ENCODE measurements at places on chromosomes 5 and 9.
A peak's percentile ranks its signal among the peaks of the same experiment; 100 is the strongest.

GRCh38 chr9:89077519-89077918, 86.3 kb downstream of the S1PR3 start:
- DNase-seq = no peak

GRCh38 chr9:124793015-124793541, 16.1 kb downstream of the OLFML2A start:
- no peak for DNase-seq

- no peak for DNase-seq
Measured at GRCh38 chr5:2985718-2986117, 234.2 kb upstream of the IRX2 start.

- no peak for DNase-seq
Measured at GRCh38 chr9:127876026-127876763, 1.3 kb downstream of the AK1 start.

DNA sequence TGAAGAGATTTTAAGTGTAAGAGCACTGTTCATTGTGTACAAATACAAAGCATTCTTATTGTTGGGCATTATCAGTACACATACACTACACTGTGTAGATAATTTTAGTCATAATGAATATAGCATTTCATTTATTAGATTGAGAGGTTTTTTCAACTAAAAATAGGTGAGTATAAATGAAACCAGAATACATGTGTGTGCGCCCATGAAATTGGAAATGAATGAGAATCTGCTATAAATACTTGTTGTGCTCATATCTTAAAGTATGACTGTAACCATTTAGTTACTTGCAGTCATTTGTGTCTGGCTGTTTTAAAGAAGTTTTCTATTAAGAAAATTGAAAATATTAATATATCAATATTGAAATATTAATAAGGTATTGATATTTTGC, 189.0 kb upstream of the MEF2C start:
- DNase-seq = no peak

DNA sequence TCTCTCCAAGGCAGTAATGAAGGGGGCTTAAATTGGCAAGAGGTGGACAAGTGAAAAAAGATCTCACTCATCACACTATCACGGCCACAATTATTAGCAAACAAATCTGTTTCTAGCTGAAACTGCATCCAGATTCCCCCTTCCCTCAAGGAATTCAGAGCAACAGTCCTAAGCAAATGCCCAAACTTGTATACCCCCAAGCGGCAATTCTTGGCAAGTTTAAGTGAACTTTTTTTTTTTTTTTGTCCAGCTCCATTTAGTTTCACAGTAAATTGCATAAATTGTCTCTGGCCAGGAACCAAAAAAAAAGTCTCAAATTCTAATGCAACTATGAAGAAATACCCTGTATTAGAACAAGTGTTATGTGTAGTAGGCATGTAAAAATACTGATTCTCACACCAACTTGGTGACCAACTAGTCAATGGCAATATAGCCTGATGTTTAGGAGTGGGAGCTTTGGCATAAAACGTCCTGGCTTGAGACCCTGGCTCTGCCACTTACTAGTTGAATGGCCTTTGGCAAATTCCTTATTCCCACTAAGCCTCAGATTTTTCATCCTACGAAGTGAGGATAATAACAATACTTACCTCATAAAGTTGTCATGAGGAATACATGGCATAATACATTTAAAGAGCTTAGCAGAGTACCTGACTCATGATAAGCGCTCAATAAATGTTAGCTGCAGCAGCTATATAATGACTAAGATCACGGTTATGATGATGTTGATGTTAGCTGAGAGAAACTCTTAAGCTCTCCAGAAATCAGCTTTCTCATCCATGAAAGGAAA, 193.2 kb downstream of the ADAMTSL1 start:
- no peak for DNase-seq

DNA sequence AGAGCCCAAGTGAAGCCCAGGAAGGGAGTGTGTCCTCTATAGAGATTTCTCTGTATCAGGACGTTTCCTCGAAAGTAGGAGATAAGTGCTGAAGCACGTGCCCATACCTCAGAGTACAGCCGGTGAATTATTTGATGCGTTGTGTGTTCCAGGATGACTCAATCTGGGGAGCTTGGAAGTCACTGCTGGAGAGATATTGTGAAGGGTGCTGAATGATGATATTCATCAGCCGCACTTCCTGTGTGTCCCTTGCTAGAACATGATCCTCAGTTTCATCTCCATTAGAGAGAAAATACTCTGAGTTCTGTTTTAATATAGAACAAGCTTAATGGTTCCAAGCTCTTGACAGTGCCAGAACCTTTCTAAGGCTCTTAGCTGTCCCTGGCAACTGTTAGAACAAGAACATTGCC, 402.3 kb upstream of the ADAMTSL1 start:
- DNase-seq = no peak

GRCh38 chr9:21413624-21414023, 4.7 kb downstream of the IFNA8 start:
- no peak for DNase-seq

GRCh38 chr5:33430983-33431382, 9.8 kb upstream of the TARS1 start:
- no peak for DNase-seq

- no peak for DNase-seq
Measured at GRCh38 chr9:14455243-14455642, 141.3 kb upstream of the NFIB start.

DNA sequence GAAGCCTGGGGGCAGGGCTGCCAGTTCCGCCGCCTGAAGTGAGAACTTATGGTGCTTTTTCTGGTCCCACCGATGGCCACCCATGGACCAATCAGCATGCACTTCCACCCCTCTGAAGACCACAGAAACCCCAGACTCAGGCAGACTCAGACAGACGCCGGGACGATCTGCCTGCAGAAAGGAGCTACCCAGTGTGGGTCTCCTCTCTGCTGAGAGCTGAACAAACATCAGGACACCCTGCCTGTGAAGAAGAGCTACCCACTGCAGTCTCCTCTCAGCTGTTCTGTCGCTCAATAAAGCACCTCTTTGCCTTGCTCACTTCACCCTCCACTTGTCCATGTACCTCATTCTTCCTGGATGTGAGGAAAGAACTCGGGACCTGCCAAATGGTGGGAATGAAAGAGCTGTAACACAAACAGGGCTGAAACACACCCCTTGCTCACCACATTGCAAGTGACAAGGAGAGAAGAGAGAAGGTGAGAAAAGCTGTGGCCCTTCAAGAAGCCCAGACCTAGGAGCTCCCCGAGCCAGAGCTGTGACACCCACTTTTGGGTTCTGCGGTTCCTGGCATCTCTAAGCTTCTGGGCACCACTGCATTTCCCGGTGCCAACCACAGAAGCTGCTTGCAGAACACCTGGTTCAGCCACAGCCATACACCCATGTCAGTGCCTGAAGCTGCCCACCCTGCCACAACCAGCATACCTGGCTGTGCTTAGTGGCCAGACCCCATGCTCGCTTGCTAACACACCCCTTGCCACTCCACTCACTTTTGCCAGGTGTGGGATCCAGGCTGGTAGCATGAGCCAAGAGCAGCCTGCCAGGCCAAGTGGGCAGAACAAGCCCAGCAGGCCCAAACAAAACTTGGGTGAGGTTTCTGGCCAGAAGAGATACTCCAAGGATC, 114.3 kb upstream of the TSLP start:
- no peak for DNase-seq

GRCh38 chr9:10614196-10614800, 1.5 kb upstream of the PTPRD start:
- no peak for DNase-seq

DNA sequence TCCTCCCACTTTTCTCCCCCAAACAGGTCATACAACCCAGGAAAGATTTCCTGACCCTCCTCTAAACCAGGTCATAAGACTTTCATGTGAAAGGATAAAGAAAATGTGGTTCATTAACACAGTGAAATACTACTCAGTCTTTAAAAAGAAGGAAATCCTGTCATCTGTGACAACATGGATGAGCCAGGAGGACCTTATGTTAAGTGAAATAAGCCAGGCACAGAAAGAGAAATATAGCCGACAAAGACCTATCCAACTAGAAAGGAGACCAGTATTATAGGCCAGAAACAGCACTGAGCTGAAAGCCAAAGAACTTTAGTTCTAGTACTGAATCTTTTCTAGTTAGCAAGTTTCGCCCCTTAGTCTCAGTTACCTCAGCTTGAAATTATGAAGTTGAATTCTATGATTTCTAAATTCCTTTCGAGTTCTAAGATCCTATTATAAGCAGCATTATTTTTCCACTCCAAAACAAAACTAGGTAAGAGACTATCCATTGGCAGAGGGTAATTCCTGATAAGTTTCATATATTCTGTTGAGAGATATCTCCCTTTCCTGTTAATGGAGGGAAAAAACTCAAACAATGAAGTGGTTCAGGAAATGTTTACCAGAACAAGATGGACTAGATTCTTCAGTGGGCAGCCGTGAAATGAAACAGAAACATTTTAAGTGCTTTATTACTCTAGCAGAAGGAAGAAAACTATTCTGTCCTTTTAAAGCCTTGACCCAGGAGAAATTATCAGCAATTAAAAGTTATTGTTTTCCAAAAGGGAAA, 42.5 kb downstream of the GNA14 start:
- DNase-seq = no peak

DNA sequence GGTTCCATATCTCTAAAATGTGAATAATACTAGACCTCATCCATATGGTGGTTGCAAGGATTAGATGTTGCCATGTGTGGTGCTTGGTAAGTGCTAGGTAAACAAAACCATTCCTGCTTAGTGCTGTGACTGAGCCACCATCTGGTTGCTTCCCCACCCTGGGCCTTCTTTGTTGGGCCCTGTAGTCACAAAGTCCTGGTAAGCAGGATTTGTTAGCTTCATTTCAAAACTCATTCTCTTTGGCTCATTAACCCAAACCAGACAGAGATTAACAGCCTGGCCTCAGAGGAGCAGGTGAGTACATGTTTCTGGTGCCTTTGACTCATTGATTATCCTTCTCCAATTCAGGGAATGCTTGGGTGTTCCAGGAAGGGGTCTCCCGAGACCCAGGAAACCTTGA, 240.2 kb downstream of the ARHGAP26 start:
- peak; percentile 95 for DNase-seq

DNA sequence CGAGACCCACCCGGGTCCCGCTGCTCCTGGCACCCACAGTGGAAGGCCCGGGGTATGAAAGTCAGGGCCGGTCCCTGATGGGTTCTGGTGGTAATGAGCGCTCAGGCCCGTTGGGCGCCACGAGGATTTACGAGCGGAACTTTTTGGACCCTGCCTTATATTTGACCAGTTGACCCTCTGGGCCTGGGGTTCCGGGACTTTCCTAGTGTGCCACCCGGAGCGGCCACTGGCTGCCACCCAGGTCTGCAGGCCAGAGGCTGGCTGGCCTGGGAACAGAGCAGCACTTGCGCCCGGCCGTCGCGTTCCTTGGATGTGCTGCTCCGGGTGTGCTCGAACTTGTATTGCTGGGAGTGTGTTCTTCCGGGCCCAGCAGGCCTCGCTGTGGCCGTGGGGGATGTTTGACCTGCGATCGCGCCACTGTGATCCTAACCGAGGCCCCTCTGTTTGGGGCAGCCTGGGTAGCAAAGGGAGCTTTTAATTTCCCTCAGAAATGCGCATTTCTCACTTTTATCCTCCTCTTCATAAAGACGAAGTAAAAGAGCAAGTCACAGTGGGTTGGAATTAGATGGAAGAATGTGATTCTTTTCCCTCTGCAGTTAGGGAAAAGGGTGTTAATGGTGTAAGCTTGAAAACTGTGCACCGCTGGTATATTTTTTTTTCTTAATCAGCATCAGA, 1.2 kb downstream of the F2RL1 start:
- DNase-seq = no peak

- DNase-seq = no peak
Measured at GRCh38 chr5:54673523-54674225, 156.1 kb downstream of the SNX18 start.

DNA sequence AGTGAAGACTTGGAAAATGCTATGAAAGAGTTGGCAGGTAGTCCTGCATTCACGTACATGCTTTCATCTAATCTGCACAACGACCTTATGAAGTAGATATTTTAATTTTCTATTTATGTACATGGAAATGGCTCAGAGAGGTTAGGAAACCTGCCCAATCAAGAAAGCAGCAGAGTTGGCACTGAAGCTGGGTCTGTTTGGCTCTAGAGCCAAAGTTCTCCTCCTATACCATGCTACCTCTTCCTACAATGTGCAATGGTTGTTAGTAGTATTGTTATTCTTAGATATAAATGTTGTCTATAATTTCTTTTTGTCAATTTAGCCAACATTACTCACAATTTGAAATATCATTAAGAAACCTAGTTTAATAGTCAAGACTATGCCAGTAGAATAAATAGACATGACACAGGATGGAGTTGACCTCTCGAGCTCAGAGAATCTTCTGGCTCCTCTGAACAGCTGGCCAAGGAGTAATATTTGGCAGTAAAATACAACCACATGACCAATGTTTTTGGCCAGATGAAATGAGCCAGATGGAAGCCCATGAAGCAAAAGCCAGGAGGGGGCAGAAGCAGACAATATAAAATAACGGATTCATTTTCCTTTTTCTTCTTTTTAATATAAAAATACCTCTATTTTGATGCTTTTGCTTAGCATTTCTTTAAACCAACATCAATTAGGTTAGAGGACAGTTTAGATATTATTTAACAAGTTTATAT, 542.3 kb downstream of the PDE4D start:
- DNase-seq = peak; percentile 91

DNA sequence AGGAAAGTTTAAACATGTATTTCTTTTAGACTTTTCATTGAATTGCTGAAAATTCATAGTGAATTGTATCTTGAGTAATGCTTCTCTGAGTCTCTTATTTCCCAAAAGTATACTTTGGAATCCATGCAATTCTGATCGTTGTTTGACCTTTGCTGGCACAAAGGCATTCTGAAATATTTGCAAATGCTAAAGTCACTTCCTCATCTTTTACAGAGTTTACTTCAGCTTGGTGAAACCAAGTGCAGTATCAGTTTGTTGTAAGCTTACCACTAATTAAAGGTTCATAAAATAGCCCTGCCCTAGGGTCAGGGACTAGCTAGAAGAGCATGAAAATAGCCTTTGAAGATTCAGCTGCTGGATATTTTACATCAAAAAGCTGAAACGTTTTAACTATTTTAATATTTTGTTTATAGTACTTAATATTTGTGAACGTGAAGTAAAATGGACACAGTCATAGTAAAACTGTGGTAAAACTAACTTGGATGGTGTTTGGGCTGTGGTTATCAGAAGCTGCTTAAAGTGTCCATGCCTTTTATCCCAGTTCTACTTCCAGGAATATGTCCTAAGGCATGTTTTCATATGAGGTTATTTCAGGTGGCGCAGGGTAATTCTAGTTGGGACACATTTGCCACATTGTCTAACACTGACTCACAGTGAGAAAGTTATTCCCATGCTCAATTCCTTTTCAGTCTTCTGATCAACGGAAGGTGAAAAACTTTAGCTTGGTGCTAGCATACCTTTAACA, 45.3 kb downstream of the SLC22A5 start:
- DNase-seq = no peak

GRCh38 chr9:136482046-136482792, 621 bp downstream of the SEC16A start:
- DNase-seq = no peak

GRCh38 chr5:142446131-142446959, 121.5 kb upstream of the SPRY4 start:
- DNase-seq = no peak

Measured in NCI-H1694 treated with DMSO at 0.1 percent for 48 hours (cell line).